ENCODE measurements at places on chromosomes 5 and 9.

GRCh38 chr5:181043285-181044092 lies 3.4 kb downstream of the BTNL9 start:
- no peak for DNase-seq

GRCh38 chr9:105157171-105157583 lies 87.3 kb upstream of the SLC44A1 start:
- peak; percentile 93 for DNase-seq

DNA sequence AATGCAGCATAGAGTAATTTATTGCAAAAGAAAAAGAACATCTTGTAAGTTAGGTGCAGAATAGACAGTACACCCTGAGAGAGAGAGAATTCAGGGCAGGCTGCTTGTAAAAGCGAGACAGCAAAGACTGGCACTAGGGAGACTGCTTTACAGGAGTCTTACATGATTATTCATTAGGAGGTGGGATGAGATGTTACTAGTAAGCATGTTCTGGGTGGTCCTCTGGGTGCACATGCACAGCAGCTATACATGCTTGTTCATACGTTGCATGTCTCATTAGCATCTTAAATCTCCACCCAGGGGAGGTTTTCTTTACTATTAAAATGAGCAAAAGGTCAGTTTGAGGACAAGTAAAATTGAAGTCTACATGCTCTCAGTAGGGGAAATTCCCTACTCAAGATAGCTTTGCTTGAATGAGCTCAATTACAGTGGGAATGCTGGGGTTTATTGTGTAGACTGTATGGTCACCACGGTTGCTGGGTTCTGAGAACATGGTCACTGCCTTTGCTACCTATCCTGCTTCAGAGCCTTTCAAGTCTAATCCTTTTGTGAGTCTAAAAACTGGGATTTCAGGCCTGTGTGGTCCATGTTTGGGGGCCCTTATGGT lies 60.6 kb downstream of the RGS7BP start:
- DNase-seq: no peak

DNA sequence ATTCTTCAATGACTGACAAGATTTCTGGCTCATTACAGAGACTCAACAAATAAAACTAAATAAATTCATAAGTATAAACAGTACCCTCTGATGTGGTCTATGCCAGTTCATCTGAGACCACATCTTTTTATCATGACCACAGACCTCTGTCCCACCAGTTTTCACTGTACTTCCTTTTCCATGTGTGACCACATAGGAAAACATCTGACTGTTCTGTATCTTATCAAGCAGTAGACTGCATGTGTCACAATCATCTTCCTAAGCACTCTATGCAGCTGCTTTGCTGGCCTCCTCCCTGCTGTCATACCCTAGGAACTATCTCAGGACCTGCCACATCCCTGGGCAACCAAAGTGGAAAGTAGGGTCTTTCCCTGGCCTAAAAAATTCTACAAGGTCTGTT lies 205.0 kb upstream of the ZNF462 start:
- DNase-seq: no peak

- no peak for DNase-seq
Observed at GRCh38 chr9:135574943-135575342, 13.4 kb downstream of the PAEP start.

- no peak for DNase-seq
Observed at GRCh38 chr5:67195406-67196275, 958 bp downstream of the CD180 start.

GRCh38 chr5:151624476-151624875 lies 33.3 kb upstream of the FAT2 start:
- no peak for DNase-seq

Measured in inflammatory macrophage treated with lipopolysaccharide for 1 hour (primary cell).